Prostate gland (tissue), 2 donors: ENCODE measurements at places on chromosomes 4 and X. TPM values are rescaled to one million over a fixed set of nuclear protein-coding genes. Genes with fewer than 3 reads are reported as not detected.

Gene NLGN3
- 1.4 TPM for total RNA-seq

GRCh38 chrX:12563121-12563520 lies 228.1 kb upstream of the PRPS2 start:
- DNase-seq, result no peak

DNA sequence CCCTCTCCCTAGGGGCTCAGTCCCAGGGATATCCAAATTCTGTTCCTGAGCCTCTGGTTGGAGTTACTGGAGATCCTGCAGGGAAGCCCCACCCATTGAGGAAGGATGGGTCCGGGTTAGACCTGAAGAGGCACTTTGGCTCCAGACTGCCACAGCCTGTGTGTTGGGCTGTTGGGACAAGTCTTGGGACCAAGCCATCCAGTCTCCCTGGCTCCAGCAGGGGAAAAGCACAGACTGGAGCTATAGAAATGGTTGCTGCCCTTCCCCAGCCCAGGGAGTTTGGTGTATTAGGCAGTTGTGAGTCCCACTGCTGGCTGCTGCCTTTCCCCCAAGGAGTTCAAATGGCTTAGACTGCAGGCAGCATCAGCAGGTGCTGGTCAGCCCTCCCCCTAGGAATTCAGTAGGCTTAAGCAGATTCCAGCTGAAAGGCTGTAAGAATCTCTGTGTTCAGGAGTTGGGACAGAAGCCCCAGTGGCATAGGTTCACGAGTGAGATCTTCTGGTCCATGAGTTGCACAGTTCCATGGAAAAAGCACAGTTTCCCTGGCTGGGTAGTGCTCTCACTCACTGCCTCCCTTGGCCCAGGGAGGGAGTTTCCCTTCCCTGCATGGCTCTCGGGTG lies 344.0 kb upstream of the EPHA5 start:
- DNase-seq, result no peak

Gene RTL3
- 0.32 TPM for total RNA-seq

Gene UGT2B15
- 0.41 TPM for total RNA-seq

DNA sequence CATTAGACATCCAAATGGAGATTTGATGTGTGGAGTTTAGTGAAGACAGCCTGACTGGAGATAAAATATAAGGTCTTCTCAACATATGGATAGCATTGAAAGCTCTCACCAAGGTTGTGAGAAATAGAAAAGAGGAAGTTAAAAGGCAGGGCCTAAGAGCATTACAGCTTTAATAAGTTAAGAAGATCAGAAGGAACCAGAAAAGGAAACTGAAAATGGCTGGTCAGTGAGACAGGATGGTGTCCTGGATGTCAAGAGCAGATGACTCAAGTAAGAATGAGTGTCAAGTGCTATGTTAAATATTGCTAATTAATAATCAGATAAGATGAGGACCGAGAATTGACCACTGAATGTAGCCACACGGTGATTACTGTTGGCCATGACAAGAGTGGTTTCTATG lies 642.9 kb downstream of the STPG2 start:
- no peak for DNase-seq

Gene USP38
- total RNA-seq, result 21.2 TPM

DNA sequence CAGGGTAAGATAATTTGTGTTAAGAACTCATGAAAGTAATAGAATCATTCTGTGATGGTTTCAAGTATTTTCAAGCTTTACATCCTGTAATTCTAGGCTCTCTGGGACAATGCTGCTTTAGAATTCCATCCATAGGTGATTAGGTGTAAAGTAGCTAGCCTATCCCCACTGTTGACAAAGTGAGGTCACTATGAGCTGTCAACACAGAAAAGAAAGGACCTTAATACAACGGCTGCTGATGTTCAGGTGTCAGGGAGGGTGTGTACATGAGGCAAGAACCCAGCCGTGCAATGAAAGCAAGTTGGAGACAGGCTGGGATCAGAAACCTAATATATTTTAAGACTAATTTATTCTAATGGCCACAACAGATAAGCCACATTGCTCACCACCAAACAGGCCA lies 36.8 kb upstream of the SH3RF1 start:
- no peak for DNase-seq

GRCh38 chr4:1615786-1616556 lies 68.1 kb downstream of the FAM53A start:
- no peak for DNase-seq

GRCh38 chr4:174423257-174423944 lies 98.9 kb downstream of the HPGD start:
- peak; percentile 8 for DNase-seq

Gene GNRHR
- not detected for total RNA-seq

GRCh38 chr4:159238631-159239030 lies 135.8 kb downstream of the RAPGEF2 start:
- no peak for DNase-seq

Gene OTC
- total RNA-seq, result 0.34 TPM

GRCh38 chr4:182486881-182487280 lies 243.7 kb downstream of the TENM3 start:
- no peak for DNase-seq

GRCh38 chr4:88043586-88044340 lies 36.3 kb downstream of the PKD2 start:
- peak; percentile 21 for DNase-seq

Gene MID1
- 26.1 TPM for total RNA-seq

DNA sequence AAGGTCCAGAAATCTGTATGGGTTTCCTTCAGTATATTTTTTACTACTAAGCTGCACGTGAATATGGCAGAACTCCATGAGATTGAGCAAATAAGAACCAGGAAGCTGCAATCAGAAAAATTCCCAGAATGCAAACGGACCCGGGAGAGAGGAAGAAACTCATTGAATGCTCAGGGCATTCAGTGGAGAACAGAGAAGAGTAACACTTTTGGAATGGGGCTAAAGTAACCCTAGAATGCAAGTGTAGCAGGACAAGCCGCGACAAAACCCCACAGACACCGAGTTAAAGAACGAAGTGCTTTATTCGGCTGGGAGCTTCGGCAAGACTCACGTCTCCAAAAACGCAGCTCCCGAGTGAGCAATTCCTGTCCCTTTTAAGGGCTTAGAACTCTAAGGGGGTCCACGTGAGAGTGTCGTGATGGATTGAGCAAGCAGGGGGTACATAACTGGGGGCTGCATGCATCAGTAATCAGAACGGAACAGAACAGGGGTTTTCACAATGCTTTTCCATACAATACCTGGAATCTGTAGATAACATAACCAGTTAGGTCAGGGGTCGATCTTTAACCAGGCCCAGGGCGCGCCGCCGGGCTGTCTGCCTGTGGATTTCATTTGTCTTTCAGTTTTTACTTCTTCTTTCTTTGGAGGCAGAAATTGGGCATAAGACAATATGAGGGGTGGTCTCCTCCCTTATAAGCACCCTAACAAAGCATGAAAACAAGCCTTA lies 56.4 kb downstream of the RAB28 start:
- DNase-seq, result peak; percentile 12
